ENCODE measurements at places on chromosomes 6 and 20.

DNA sequence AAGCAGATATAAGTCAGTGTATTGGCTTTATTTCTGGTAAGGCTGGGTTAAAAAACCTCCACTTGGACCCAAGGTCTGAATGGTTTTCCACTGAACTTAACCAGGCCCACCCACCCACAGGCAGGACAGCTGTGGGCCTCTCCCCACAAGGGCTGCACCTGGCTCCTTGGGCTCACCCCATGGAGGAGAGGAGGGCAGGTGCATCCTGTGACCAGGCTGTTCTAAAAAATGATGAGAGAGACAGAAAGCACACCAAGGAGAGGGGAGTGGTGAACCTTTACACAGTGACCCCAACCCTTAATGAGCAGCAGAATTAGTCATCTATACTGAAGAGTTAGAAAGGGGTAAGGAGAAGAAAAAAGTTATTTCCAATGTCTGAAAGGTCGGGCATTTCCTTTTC lies 34.5 kb upstream of the DUSP22 start:
- no peak for DNase-seq

- no peak for DNase-seq
Observed at GRCh38 chr6:170360476-170360875, 53.9 kb downstream of the FAM120B start.

DNA sequence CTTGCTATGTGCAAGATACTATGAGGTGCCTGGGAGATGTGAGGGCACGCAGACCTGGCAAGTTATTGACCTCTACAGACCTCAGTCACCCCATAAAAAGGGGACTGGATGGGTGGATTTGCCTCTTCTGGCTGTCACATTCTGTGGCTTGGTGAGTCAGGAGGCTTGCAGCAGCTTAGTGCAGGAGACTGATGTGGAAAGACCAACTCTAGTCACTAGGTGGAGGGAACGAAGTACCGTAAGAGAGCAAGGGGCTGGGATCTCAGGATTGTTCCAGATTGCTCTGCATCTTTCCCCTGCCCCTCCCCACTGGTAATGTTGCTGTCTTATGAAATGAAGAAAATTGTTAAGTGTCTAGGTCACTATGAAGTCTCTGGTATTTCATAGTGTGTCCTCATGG lies 3.3 kb downstream of the MAPRE1 start:
- peak; percentile 6 for DNase-seq

- DNase-seq: peak; percentile 62
Observed at GRCh38 chr6:70706491-70707123, 38.9 kb downstream of the SMAP1 start.

- DNase-seq: peak; percentile 62
Observed at GRCh38 chr20:51386586-51386985, 155.9 kb downstream of the NFATC2 start.

DNA sequence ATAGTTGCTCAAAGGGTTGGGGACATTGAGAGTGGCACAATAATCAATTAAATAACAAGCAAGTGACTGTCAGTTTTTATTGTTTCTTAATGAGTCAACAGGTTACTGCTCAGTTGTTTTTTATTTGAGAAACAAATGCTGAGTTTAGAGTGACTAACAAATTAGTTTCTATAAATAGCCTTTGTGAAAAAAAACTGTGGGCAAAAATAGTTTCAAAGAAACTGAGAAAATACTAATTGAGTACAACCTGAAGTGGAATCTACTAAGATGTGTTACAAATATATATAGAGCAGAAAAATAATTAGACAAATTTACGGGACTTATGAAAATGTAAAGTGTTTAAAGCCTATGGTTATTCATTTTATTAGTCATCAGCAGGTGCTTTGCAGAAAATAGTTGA lies 22.3 kb downstream of the BEND6 start:
- DNase-seq: no peak

GRCh38 chr6:26251354-26252076 lies 113.5 kb upstream of the BTN3A2 start:
- peak; percentile 76 for DNase-seq

DNA sequence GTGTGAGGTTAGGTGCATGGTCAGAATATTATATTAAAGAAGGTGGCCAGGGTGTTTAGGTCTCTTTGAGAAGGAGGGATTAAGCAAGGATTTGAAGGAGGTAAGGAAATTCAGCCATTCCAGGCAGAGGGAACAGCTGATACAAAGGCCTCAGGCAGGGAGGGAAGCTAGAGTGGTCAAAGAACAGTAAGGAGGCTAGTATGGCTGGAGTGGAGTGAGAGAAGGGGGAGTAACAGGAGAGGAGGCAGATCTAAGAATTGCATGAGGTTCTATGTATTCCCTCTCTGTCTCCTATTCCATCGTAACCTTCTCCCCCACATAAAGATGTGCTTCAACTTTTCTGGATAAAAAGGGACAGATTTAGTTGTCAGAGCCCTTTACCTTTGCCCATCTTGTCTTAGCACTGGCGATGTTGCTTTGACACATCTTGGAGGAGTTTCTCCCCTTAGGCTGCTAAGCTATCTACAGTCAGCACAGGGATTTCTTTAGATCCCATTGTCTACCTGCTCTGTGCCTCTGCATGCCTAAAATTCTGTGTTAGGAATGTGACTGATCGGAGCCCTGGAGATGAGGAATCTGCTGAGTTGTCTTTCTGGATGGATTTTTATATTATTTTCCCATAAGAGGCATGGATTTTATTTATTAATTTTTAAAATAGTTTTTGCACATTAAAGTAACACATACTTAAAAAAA lies 59.9 kb downstream of the KLHL31 start:
- no peak for DNase-seq

- no peak for DNase-seq
Observed at GRCh38 chr20:17281478-17281877, 54.6 kb downstream of the PCSK2 start.

- no peak for DNase-seq
Observed at GRCh38 chr6:131918650-131919355, 32.4 kb downstream of the CCN2 start.

DNA sequence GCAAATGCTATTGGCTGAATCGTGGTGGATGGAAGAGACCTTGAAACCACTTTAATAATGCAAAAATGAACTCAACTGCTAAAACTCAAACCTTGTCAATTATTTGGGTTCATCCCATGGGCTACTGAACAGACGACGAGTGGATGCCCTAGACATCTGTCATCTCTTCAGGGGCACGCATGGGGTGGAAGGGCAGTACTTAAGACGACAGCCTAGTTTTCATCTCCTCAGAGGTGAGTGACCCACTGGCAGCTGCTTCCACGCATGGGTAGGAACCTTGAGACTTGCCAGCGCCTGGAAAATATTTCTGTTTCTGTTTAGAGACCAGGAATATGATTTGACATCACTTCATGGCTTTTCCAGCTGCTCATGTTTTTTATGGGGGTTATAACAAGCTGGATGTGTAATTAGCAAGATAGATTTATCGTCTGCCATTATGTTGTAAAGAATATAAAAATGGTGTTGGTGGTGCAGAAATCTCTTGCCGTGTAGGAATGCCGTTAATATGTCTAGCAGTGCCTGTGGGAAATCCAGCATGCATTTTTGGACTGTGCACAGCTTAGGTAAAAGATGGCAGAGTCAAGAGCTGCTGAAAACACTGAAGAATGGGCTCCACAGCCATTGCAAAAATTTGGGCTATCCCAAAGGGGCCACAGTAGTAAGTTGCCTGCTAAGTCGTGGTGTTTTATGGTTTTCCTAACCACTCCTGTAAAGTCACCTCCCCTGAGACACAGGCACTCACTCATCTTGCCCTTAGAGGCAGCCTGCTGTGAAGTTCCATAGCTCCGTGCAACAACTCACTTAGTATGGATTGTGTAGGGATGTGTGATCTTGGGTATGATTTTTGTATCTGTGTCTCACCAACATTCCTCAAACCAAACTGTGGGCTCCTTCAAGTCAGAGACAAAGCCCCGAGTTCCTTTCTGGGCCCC lies 203.3 kb downstream of the EYA2 start:
- no peak for DNase-seq

- DNase-seq: no peak
Observed at GRCh38 chr20:4779616-4780015, 57.9 kb downstream of the PRND start.

DNA sequence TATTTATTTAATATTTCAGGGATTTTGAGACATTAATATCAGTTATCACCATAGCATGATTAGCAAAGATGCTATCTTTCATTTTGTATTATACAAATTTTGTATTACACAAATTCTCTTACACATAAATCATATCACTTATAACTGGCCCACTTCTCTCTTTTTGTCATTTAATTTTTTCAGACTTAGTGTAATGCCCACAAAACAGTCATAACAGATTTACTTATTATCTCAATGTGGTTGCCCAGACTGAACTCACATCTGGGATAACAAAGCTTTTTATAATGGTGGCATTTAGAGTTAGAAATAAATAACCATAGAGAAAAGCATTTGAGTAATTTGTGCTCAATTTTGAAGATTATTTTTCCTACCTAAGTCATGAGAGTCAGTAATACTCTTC lies 148.3 kb downstream of the TFAP2B start:
- no peak for DNase-seq

DNA sequence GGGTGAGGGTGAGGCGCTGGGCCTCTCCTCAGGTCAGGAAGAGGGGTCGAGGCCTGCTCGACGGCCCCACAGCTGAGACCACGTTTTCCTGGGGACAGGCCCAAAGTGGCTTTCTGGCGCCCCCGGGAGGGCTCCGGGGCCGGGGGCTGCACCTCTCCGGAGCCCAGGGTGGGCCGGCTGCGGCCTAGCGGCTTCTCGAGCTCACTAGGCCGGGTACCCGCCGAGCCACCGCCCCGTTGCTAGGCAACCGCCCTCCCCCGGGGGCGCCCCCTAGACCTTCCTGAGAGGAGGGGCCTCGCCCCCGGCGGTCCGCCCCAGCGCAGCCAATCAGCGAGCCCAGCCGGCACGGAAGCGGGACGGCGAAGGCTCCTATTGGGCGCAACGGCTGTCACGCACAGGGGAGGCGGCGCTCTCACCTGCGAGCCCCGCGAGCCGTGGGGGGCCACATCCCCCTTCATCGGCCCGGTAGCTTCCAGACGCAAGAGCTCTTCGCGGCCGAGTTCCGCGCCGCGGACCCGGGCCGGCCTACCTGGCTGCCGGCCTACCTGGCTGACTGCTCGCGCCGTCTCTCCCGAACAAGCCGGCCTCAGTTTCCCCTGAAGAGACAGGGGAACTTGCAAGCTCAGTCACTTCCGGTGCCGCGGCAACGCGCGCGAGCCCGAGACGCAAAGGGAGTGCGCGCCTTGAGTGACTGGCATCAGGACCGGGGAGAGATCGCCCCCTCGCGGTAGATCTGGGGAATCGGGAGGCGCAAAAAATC lies 831 bp upstream of the BCL2L1 start:
- peak; percentile 98 for DNase-seq

- DNase-seq: no peak
Observed at GRCh38 chr20:48384147-48384818, 443.5 kb downstream of the PREX1 start.

GRCh38 chr6:167350275-167350696 lies 25.4 kb downstream of the TTLL2 start:
- no peak for DNase-seq

DNA sequence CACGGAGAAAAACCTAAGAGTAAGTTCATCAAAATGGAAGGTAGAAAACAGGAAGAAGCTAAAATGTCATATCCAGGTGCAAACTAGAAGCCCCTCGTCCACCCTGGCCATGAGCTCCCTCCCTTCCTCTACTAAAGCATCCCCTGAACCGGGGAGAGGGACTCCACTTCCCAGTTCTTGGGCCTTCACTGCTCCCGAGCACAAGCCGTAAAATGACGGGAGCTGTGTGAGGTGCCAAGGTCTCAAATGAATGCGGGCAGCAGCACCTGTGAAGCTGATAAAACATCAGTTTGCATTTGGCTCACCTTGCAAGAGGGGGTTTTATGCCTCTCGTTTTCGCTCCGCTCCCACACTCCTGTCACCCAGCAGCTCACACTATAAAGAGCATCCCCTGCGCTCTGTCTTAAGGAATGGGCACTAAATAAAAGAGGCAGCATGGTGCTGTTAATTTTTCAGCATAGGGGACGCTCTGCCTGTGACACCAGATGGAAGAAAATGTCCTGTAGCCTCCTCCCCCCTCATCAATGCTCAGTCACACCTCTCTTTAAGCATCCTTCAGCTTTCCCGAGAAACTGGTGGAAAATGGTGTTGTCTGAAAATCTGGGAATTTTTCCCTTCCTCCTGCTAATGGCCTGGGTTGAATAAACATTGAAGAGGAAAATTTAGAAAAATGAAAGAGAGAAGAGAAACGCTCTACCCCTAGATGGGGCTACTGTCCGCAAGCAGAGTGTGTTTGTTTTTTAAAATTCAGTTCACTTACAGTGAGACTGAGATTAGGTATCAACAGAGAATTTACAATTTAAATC lies 563.0 kb upstream of the AGPAT4 start:
- no peak for DNase-seq

DNA sequence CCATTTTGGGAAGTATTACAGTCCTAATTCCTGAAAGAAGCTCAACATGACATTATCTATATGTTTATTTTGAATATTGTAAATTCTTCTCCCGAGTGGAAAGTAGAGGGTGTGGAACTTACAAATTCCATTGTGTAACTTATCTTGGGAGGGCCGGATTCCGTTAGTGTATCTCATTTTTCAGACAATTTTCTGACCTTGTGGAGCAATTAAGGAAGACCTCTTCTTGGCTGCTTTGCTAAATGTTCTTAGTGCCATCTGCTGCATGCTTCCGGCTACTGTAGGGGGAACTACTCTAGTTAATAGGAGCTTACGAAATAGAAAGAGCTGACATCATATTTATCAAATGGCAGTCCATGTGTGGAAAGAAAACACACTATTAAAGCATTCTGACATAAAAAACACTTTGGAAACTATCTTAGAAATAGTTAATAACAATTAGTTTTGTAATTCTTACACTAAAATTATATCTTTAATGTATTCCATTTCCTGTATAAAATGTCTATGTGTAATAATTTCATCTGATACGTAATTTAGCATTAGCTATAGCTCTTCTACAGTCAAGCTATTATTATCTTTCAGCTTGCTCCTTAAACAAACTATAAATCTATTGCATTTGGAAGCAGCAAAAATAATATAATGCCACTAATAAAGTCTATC lies 41.5 kb upstream of the KCNQ5 start:
- DNase-seq: no peak

- no peak for DNase-seq
Observed at GRCh38 chr6:84773431-84774156, 9.2 kb upstream of the TBX18 start.

DNA sequence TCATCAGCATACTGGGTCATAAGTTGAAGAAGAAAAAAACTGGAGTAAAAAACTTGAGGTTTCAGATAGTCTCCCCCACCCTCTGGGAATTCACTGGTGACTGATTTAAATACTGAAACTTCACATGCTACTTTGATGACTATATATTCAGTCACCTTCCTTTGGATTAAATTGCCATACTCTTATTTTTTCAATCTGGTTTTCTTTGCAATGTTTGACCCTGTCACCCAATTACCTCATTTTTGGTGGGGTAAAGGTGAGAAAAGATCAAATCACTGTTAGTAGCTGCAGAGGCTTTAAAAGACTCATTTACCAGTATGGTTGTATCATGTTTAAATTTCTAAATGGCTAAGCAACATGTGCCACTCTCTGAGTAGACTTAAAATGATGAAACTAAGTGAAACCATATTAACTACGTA lies 862.7 kb upstream of the FLRT3 start:
- DNase-seq: no peak

DNA sequence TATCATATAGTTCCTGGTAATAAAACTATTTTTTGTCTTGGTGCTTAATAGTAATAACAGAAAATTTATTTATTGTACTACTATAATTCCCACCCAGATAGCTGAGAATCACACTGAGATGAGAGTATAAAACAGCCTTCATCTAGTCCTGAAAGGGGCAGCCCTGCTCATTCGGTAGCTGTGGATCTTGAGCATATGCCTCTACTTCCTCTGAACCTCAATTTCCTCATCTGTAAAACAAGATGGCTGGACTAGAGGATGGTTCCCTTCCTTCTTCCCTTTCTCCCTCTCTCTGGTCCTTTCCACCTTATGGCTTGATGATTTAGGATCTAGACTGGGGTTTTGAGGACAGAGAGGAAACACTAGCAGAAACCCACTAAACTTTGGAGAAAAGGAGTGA lies 15.0 kb downstream of the FKBP5 start:
- no peak for DNase-seq
